ENCODE measurements at places on chromosomes 3 and 15.

DNA sequence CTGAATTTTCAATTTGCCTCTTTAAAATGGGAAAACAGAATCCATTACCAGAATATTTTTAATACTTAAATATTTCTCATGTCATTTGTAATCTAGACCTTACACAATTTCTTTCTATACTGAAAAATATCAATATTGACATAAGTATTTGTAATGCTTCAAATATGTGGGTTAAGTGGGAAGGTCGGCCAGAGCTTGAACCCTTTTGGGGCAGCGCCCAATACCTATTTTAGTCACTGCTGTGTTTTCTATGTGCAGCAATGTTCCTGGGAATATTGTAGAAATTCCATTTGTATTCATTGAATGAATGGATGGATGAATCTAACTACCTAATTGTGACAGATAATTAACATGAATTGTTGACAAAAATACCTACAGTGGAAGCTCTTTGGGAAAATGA is 459.7 kb upstream of the ZNF717 start:
- DNase-seq, result no peak

GRCh38 chr15:62359416-62359815 is 194.3 kb upstream of the C2CD4B start:
- no peak for DNase-seq

GRCh38 chr15:87269566-87269965 is 987.0 kb downstream of the NTRK3 start:
- no peak for DNase-seq

DNA sequence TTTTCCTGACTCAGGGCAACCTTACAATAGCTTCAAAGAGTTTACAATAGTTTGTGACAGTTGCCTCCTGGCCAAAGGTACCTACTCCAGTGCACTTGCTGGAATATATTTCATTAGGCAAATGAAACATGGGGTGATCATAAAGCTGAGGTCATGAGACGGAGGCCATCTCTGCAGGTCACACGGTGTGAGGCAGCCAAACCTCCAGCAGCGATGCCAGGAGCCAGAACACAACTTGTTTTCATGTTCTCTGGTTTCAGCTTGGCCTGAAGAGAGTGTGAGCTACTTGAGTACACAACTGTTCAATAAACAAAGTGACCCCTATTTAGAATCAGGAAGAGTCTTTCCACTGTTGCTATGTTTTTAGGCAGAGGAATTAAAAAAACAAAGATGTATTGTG is 42.7 kb upstream of the PYGO1 start:
- DNase-seq, result no peak

- DNase-seq, result no peak
Observed at GRCh38 chr15:40087068-40087810, 21.4 kb downstream of the BMF start.

- DNase-seq, result peak; percentile 28
Observed at GRCh38 chr15:100383302-100384107, 41.7 kb upstream of the ADAMTS17 start.

DNA sequence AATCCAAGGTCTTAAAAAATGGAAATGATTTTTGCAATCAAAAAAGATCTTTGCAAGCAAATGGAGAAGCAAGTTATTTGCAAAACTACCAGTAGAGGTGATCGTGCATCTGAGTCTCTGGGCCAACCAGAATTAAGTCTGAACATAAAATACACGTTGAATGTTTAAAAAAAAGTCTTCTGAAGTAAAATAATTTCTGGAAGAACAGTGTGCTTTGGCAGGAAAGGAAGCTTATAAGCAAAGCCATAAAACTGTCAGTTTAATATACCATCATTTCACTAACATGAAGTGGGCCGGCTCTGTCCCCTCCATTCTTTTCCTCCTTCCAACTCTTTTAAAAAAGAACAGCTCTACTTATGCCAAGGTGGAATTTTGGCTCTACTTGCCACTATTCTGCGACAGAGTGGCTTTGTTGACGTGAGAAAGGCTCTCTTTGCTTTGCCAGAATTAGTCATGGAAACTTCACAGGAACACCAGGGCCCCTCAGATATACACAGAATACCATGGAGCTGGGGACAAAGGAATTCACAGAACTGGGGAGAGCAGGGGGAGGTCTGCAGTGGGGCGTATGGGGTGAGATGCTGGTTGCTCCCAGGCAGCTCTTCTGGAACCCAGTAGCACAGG is 29.8 kb downstream of the FSTL1 start:
- peak; percentile 69 for DNase-seq

DNA sequence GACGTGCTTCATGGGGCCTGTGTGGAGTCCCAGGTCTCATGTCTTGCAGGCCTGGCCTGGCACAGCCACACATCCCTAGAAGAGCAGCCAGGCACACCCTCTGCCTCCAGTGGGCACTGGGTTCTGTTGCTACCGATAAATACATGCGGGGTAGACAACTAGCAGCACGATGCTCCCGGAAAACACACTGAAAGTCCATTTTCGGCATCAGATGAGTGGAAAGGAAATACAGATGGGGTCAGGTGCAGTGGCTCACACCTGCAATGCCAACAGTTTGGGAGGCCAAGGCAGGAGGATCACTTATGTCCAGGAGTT is 165.1 kb downstream of the NSMCE3 start:
- DNase-seq, result no peak

DNA sequence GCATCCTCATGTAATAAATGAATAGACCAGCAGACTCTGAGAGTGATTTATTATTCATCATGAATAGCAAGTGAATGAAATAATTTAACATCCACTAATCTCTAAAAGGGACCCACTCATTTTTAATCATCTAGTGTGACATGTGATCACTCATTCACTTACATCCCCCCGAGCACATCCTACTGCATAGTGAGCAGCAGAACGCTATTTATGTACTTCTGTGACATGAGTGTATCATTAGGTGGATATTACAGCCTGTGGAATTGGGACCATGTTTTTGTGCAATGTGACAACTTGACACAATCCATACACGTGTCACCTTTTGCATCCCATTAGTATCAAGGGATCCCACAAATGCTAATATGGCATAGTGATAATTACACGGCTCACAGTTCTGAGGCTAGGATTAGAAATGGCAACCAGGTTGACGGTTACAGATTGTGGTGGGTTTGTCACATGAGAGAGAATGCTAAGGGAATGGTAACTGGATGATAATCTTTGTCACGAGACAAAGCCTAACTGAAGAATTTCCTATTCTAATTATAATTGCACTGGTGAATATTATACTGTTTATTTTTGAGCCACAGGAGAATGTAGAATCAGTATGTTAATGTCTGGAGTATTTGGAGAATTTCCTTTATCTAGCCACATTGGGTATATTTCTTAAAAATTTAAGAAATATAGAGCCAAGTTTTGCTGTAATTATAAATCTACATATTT is 595.2 kb upstream of the TBL1XR1 start:
- no peak for DNase-seq

- DNase-seq, result peak; percentile 72
Observed at GRCh38 chr15:41465822-41466421, 27.8 kb upstream of the ITPKA start.

DNA sequence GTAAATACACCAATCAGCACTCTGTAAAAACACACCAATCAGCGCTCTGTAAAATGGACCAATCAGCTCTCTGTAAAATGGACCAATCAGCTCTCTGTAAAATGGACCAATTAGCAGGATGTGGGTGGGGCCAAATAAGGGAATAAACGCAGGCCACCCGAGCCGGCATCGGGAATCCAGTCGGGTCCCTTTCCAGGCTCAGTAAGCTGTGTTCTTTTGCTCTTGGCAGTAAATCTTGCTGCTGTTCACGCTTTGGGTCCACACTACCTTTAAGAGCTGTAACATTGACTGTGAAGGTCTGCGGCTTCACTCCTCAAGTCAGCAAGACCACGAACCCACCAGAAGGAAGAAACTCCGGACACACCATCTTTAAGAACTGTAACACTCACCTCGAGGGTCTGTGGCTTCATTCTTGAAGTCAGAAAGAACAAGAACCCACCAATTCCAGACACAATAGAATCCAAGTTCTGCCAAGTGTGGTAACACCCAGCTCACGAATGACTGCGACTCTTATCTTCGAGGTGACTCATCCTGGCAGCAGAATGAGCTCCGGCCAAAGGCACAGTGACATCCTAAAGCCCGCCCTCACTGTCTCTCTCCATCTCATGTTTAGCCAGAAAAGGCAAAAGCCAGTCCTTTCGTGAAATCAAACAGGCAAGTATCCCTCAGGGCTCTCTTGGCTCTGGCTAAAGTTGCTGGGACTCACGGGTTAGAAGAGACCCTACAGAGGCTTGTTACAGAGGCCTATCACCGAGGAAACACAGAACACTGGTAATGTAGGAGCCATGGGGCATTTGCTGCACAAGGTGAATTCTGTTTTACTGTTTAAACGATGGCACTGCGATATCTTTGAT is 155.2 kb downstream of the FAM43A start:
- no peak for DNase-seq

DNA sequence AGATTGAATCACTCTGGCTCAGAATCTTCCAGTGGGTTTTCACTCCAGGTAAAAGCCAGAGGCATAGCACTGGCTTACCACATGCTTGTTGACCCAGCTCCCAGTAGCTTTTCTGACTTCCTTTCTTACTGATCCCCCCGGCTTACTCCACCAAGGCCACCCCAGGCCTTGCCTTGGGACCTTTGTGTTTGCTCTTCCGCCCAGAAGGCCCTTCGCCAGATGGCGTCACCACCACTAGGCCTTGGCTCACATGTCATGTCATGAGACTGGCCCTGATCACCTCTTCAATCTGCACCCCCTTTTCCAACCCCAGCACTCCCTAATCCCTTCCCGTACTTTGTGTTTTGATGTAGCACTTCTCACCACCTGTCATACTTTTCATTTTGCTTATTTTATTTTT is 98.5 kb upstream of the UMPS start:
- no peak for DNase-seq

GRCh38 chr3:167466966-167467365 is 6.9 kb downstream of the SERPINI2 start:
- no peak for DNase-seq

DNA sequence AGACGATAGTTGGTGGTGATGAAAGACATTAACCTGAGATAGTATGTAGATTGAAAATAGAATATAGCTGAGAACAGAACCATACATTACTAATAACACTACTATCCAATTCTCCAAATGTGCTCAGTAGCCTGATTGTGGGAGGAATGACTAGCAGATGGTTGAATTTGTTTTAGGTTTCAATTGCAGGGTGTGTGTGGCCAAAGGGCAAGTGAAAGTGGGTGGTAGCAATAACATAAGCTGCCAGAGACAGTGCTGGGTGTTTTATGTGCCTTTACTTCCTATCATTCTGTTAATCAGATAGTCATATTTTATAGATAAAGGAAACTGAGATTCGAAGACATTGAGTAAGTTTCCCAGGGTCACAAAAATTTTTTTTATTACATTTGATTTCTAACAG is 249.5 kb upstream of the ARL6 start:
- no peak for DNase-seq

- peak; percentile 82 for DNase-seq
Observed at GRCh38 chr3:39000008-39000450, 51.7 kb downstream of the SCN11A start.

DNA sequence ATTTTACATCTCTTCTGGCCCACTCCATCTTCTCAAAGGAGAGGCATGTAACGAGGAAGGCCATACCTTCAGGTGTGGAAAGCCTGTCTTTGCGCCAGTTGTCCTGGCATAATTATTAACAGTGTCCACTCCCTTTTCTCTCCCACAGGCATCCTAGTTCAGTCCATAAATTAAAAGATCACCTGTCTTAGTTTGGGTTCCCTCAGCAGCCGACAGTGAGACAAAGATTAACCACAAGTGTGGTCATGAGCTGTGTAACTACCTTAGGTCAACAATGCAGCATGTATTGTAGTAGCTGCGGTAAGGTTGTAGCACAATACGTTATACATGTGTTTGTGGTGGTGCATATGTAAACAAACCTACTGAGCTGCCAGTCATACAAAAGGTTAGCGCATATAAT is 103.3 kb upstream of the GALNT15 start:
- no peak for DNase-seq

DNA sequence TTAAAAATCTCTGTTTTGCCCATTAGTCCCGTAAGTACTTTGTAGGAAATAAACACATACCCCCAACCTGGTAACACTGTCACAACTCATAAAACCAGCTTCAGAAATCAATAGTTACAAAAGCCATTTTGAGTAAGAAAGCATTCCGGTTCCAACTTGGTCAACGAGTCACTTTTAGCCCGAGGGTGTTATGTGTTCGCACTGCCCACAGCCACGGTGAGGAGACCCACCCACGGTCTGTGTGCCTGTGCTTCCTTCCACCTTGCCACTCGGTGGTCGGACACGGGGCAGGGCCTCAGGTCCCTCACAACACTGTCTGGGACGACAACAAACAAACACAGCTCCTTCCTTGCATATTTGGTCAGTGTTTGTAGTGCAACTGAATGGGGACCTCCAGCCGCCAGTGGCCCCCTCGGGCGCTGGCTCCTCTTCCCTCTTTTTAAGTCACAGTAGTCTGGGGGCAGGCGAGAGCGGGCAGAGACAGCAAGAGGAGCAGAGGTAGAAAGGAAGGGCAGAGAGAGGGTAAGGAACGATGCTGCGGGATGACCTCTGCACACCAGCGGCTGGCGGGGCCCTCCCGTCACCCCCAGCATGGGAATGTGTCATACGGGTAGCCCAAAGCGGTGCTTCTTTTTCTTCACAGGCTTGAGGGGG is 5.2 kb upstream of the MUSTN1 start:
- DNase-seq, result no peak

- no peak for DNase-seq
Observed at GRCh38 chr3:189278221-189278620, 106.5 kb downstream of the TPRG1 start.

GRCh38 chr3:100535610-100535943 is 43.2 kb downstream of the TMEM45A start:
- no peak for DNase-seq

DNA sequence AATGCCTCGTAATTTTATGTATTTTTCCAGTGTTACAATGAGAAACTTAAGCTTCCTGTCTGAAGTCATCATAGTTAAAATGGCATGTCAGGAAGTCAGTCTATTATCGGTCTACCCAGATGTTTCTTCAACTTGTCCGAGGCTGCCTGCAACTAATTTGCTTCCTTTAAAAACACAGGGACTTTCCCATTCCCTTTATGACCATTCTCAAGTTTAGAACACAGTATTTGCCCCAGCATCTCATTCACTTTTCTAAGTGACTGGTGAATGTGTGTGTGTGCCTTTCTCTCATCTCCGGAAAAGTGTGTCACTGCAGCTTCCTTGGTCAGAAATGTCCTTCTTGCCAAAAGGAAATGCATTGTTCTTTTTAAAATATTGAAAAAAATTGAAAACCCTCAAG is 466.6 kb downstream of the RAP2B start:
- DNase-seq, result no peak

DNA sequence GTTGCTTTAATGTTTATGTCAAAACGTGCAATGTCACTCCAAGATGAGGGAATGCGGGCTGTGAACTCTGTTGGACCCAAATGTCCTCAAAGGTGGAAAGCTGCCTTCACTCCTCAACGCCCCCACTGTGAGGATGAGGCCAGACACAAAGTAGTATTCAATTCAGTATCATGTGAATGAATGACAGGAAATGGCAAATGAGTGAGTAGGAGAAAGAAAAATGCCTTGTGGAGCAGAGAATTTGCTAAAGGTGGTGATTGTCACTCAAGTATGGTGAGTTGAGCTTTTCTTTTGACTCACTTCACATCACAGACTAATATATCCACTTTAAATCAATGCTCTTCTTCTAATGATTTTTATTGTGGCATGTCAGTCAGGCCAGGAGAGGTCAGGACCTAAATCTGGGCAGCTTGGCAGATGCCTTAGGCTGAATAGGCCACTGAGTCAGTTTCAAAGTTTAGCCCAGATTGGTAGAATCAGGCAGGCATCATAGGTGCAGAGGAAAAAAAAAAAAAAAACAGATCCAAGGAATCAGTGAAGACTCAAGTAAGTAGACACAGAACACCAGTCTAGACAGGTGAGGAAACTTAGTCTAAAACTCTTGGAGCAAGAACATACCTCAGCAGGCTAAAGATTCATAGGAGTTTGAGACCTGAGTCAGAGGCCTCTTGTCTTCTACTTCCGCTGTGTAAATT is 71.0 kb upstream of the ZBED2 start:
- DNase-seq, result no peak
